Sigmoid colon (tissue), 7 donors: ENCODE measurements at places on chromosomes 5 and 9.
A peak's percentile ranks its signal among the peaks of the same experiment; 100 is the strongest.

DNA sequence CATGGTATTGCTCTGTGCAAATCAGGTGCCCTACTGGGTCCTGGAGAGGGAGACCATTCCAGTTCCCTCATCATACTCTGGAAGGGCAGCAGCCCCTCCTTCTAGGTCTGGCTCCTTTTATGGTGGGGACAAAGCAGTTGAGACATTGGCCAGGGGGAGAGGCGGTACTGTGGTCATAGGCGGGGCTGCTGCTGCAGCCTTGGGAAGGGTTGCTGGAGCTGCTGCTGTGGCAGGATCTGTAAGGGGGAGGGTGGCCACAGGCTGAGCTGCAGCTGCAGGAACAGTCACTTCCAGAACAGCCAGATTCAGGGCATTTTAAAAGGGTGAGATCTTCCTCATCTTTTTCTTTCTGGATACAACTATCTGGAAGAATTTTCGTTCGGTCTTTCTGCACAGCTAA, 233.0 kb upstream of the SGCD start:
- no peak for DNase-seq

DNA sequence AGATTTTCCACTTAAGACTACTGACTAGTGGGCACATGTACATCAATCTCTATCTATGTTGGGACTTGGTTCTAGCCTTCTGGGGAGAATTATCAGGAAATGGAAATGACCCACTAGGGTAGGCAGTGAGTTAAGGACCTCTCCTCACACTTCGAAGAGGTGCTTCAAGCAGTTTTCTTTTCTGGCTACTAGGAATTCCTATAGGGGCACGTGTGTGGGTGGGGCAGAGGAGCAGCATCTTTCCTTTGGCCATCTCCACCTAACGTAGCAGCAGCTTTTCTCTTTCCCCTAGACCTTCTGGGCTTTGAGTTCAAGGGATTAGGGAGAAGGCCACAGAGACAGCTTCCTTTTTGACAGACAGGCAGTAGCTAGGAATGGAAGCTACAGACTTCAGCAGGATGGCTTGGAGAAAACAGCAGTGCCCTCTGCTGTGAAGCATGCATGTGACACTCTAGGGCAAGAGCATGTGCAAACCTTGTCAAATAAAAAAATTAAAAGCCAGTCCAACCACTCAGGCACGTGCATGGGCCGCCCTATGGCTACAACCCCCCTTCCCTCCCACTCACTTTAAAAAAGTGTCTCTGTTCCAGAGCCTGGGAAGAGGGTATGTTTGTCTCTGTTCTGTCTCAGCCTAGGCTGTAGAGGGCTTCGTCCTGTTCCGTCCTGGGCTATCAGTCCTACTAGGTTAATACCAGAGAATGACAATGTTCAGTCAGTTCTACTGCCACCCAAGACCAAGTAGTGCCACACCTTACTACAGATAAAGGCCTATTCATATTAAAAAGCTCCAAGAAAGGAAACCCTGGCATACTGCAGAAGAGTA, 8.7 kb upstream of the GFRA3 start:
- DNase-seq = peak; percentile 63

- DNase-seq = no peak
These were observed 3.5 kb upstream of the MYMK start for GRCh38 chr9:133528001-133528875.

- DNase-seq = no peak
These were observed 89.9 kb upstream of the FSD1L start for GRCh38 chr9:105357937-105358336.
